ENCODE measurements at places on chromosomes 11 and 22. TPM values are rescaled to one million over a fixed set of nuclear protein-coding genes. Genes with fewer than 3 reads are reported as not detected.

LRRC56 gene
- 15.8 TPM for total RNA-seq

OR52N4 gene
- total RNA-seq = 2.1 TPM

LYVE1 gene
- total RNA-seq = not detected

MUC5AC gene
- not detected for total RNA-seq

SF3A1 gene
- 286 TPM for total RNA-seq

SYNGR1 gene
- total RNA-seq = 34.8 TPM

RPS6KA4 gene
- total RNA-seq = 24.2 TPM

CHRNA10 gene
- total RNA-seq = 4.0 TPM

SEC14L6 gene
- not detected for total RNA-seq

OR8G1 gene
- total RNA-seq = not detected

UBQLNL gene
- total RNA-seq = 1.3 TPM

ART1 gene
- not detected for total RNA-seq

PLEKHB1 gene
- total RNA-seq = 25.2 TPM

KCNQ1OT1 gene
- total RNA-seq = 0.89 TPM

UBQLN3 gene
- total RNA-seq = 0.46 TPM

PTPN5 gene
- not detected for total RNA-seq

CCDC86 gene
- 10.5 TPM for total RNA-seq

EXPH5 gene
- 0.66 TPM for total RNA-seq

HEPN1 gene
- total RNA-seq = not detected

TIGD3 gene
- total RNA-seq = 6.1 TPM

NDUFS3 gene
- total RNA-seq = 79.5 TPM

OR2D2 gene
- not detected for total RNA-seq

BARX2 gene
- not detected for total RNA-seq

CRYBB2 gene
- not detected for total RNA-seq
